ENCODE measurements at places on chromosomes 1 and 21. TPM values are rescaled to one million over a fixed set of nuclear protein-coding genes. Genes with fewer than 3 reads are reported as not detected.

CD101 gene
- 0.14 TPM for total RNA-seq

PRELP gene
- total RNA-seq = not detected

OR2AK2 gene
- total RNA-seq = not detected

ALPL gene
- not detected for total RNA-seq

C2CD2 gene
- 8.5 TPM for total RNA-seq

FMO4 gene
- total RNA-seq = 2.0 TPM

ST6GALNAC3 gene
- 0.14 TPM for total RNA-seq

LCE1F gene
- total RNA-seq = not detected

Measured in airway epithelial cell (primary cell).